ENCODE measurements at places on chromosomes 3 and 15.

DNA sequence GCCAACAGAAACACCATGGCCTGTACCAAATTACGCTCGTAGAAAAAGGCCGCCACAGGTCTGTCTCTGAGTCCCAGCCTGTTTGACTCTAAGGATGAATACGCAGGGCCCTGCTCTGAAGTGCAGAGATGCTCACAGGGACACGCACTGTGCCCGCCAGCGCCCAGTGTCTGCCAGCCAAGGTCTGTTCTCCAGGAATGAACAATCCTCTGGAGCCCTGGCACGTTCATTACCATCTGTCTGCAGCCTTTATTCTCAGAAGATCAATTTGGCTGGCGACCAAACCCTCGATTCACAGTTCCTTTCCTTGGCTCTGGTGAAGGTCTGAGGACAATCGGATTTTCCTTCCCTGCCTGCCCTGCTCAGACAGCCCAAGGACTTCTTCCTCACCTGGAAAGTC lies 66.3 kb downstream of the NIPA2 start:
- no peak for DNase-seq

- no peak for DNase-seq
Measured at GRCh38 chr3:110419601-110420000, 652.0 kb upstream of the NECTIN3 start.

DNA sequence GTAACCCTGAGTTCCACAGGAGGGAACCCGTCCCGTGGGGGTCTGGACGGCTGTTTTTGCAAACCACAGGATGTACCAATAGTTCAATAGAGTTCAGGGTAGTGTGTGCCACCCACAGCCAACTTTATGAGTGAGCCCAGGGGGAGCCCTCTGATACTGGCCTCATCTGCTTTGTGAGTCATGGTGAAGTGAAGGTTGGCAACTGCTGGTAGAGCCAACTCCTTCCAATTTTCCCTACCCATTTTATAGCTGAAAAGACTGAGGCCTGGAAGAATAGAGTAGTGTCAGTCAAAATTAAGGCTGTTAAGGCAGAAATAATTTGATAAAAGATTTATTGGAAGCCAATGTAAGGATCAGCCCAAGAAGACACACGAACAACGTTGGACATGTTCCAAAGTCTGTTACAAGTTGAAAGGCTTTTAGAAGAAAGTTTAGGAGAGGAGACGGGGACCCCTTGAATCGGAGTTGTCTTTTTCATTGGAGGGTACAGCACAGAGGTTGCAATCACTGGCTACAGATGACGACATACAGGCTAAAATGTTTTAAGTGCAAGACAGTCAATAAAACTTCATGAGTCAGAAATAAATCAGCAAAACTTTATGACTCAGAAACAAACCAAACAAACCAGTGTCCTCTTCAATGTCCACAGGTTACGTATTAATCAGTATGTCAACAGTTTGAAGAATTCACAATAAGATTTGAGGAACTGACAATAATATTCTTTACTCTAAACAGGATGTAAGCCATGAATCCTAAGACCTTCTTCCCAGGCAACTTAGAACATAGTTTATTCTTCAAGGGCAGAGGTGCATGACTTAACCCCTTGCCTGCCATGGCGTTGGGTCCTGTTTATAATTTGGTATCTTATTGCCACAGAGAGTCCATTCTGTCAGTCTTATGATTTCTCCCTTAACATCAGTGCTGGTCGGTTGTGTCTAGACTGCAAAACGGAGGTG lies 62.9 kb upstream of the NR2E3 start:
- no peak for DNase-seq

- DNase-seq: no peak
Measured at GRCh38 chr15:75577401-75578172, 1.5 kb downstream of the PTPN9 start.

- DNase-seq: no peak
Measured at GRCh38 chr3:79810581-79810980, 42.8 kb upstream of the ROBO1 start.

DNA sequence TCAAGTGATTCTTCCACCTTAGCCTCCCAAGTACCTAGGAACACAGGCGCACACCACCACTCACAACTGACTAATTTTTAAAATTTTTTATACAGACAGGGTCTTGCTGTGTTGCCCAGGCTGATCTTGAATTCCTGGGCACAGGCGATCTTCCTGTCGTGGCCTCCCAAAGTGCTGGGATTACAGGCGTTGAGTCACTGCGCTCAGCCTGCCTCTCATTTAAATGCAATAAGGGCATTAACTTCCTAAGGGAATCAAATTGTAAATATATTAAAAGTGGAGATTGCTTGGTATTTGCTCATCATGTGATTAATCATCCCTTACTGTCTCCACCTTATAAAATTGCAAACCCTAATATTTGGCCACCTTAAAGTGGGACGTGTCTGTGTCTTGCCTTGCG lies 65.2 kb downstream of the PGPEP1L start:
- no peak for DNase-seq

DNA sequence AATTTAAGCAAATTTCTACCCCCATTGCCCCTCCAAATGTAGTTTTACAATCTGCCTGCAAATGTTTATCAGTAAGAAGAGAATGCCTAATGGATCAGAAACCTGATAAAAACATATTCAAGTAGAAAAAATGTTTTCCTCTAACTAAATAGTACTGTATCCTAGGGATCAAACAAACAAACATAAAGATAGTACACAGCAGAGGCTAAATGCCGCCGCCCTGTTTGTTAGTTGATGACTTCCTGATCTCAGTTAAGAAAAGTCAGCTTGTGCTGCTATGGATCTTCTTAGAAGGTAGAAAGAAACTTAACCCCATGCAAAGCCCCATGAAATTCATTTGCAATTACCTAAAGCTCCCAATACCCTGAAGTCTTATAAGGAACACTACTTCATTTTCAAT lies 387.3 kb upstream of the THBS1 start:
- no peak for DNase-seq

DNA sequence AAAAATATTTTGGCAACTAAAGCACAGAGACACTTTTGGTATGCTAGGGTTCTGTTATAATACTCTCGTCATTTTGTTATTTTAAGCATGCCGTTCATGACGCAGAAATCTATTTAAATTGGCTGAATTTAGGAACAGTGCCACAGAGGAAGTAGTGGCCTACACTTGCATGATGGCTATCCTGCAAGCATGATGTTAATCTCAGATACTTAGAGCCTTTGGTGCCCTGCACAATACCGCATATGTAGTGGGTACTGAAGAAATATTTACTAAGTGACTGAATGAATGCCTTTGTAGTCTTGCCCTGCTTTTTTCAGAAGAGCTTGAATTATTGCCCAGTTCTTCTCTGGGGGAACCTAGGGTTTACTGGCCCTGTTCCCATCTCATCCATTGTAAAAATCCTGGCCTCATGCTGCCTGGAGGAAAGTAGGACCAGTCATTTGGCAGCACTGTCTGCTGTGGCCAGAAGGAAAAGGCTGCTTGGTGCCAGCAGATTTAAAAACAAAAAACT lies 79.0 kb downstream of the SERPINI1 start:
- DNase-seq: no peak

DNA sequence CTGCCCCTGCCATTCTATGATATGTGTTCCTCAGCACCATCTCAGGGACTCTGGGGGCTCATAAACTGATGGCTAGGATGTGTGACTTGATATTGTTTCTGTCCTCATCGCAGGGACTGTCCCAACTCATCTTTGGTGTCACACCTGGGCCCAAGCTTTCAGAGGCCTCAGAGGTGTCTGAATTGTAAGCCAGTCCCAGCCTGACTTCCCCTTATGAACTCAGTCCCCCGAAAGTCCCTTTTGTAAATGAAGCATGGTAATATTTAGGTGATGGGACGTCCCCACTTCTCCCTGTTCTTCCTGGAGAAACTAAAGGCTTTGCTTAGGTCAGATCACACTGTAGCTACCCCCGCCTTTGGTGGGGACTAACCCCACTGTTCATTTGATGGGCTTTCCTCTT lies 142.4 kb upstream of the TLE3 start:
- no peak for DNase-seq

- DNase-seq: no peak
Measured at GRCh38 chr3:8738639-8739038, 5.0 kb downstream of the CAV3 start.
